ENCODE measurements at places on chromosomes 7 and 10.

GRCh38 chr7:149292462-149292823 lies 30.4 kb downstream of the ZNF783 start:
- no peak for DNase-seq

- no peak for DNase-seq
Measured at GRCh38 chr7:64744680-64745079, 49.5 kb upstream of the ZNF138 start.

DNA sequence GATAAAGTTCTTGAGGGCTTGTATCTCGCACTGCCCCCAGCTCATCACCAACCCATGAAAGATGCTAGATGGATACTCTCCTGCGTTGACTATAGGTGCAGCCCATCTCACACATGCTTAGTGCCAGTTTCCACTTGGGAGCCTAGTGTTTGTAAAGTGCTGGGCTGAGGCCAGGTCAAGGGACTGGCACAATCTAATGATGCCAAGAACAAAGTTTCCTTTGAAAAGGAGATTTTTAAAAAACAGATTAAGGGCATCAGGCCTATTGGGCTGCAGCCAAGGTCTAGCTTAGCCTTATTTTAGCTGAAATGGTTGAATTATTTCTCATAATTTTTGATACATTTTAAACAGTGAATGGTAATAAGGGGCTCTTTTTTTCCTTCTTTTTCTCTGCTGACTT lies 259.0 kb downstream of the ADRA2A start:
- no peak for DNase-seq

DNA sequence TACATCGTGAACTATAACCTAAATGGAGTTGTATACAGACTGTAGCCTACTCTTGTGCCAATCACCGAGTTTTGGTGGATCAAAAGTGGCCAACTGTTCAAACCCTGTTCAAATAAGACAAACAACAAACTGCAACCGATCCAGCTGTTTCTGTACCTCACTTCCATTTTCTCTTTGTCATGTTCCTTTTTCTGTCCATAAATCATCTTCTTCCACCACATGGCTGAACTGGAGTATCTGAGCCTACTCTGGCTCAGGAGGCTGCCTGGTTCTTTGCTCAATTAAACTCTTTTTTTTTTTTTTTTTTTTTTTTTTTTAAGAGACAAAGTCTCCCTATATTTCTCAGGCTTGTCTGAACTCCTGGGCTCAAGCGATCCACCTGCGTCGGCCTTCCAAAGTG lies 59.0 kb upstream of the NPVF start:
- DNase-seq = no peak

DNA sequence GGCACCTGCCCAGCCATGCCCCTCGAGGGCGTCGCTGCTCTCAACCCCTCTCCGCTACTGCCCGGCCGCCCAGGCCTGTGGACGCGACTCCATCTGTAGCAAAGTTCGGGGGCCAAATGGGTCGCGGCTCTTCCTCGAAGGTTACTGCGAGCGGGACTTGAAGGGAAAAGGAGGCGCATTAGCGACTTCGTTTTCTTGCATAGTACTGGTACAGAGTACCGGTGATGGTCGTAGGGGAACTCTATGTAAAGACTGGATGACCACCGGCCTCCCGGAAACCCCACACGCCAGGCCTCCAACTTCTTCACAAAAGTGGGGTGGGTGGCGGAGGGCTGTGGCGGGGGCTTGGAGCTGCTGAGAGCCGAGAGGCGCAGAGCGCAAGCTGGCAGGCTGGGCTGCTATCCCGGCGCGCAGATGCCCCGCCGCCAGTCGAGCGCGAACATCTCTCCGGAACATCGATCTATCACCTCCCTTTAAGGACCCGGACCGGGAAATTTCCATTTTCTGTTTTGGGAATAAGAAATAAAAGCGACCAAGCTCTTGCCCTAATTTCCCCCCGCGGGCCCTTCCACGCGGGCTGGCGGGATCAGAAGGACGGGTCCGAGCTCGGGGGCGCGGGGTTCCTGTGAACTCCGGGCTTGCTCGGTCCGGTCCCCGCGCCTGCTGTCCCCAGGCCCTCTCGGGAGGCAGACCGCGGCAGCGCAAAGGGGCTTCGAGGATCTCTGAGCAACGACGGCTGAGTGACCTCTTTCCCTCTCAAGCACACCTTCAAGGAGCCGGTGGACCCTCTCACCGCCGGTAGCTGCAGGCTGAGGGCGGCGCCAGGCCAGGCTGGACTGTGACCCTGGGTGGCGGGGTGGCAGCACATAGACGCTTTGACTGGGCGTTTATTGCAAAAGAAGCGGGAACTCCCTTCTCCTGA lies 12.2 kb upstream of the FEZF1 start:
- DNase-seq = no peak
